ENCODE measurements at places on chromosomes 1 and 21. TPM values are rescaled to one million over a fixed set of nuclear protein-coding genes. Genes with fewer than 3 reads are reported as not detected.

DNA sequence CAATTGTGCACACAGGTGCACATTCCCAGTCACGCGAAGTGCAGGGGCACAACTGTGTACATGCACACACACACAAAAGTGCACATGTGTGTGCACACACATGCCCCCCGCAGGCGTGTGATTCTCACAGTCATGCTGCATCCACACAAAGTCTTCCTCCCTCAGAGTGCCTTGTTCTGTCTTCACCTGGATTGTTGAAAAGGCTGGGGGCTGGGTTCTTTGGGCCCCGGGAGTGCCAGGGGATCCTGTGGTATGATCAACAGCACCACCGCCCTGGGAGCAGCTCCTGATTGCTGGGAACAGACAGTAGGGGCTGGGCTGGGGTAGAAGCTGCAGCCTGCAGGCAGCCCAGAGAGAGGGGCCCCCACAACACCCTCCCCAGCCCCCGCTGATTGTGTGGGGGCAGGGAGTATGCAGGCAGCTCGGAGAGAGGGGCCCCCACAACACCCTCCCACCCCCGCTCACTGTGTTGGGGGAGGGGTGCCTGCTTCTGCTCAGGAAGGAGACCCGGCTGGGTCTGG is 3.4 kb downstream of the COL18A1 start:
- no peak for DNase-seq

DNA sequence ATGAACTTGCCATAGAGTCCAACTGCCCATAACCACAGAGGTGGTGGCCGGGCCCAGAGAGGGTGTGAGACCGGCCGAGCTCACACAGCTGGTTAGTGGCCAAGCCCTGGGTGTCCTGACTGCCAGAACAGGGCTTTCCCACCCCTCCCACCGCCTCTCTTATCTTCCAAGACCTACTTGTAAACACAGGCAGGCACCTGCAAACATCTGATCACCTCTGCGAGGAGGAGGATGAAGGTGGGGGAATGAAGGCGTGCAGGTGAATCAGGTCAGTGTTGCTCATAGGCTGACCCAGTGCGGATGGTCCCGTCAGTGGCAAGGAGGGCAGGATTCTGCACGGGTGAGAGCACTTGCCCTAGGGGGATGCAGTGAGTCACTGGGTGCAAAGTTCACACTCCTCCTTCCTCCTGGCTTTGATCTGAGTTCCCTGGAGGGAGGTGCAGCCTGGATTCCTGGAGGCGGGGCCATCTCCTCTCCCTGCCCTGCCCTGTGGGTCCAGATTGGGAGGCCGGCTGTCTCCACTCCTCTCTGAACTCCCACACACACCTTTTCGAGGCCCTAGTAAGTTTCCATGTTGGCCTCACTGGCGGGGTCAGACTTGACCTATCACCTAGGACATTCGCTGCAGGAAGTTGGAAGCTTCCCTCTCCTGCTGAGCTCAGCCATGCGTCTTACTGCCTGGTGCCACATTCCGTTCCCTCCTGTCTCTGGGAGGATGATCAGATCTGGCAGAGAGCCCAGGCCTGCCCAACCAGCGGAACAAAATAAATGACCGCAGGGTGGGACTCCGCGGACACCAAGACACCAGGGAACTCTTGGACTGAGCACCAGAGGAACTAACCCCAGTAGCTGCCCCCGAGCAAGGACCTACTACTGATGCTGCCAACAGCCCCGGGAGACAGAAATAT is 7.3 kb downstream of the UQCRHL start:
- peak; percentile 50 for DNase-seq

GRCh38 chr1:207849646-207850045 is 61.3 kb downstream of the CD34 start:
- no peak for DNase-seq

AMY1C gene
- not detected for total RNA-seq

- DNase-seq, result no peak
These were observed 170.3 kb downstream of the VPS13D start for GRCh38 chr1:12400027-12400693.

- no peak for DNase-seq
These were observed 127.6 kb upstream of the LMO4 start for GRCh38 chr1:87200875-87201638.

GRCh38 chr1:112712191-112712590 is 2.9 kb downstream of the PPM1J start:
- no peak for DNase-seq

GRCh38 chr21:35571910-35572309 is 488.4 kb downstream of the SETD4 start:
- no peak for DNase-seq

- no peak for DNase-seq
These were observed 57.7 kb downstream of the ATG4C start for GRCh38 chr1:62841587-62842169.

SPATA1 gene
- 0.31 TPM for total RNA-seq

DNA sequence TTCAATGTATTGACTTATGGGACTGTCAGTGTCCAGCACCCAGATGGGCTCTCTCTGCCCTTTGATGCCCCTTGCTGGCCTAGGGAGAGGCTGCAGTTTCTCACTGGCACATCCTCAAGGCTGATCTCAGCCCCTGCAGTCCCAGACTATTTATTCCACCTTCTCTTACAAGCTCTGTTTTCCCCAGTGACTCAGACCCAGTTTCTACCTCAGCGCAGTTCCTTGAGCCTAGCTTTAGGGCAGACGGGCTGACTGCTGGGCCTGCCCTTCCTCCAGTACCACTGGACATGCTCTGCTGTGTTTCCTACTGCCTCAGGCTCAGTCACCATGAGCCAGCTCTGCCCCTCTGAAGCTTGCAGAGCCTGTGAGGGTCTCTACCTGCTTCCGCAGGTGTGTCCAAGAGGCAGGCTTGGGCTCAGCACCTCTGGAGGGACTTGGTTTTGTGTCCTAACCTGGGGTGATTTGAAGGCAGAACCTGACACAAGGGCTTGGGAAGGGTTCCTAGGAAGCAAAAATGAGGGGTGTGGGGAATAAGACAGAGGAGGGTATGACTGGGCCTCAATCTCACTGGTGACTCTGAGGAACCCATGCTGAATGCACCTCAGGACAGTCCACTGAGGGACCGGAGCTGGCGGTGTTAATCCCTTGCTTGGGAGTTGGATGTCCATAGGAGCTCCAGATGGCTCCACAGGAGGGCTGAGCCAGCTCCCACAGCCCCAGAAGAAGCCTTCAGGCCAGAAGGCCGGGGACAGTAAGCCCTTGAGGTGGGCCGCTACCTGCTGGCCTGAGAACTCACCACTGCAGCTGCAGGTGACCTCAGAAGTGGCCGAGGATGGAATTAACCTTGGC is 689.9 kb downstream of the MATN1 start:
- DNase-seq, result no peak

GRCh38 chr21:45289655-45290515 is 2.2 kb upstream of the POFUT2 start:
- no peak for DNase-seq

GRCh38 chr21:15250384-15250783 is 185.6 kb upstream of the NRIP1 start:
- no peak for DNase-seq

- no peak for DNase-seq
These were observed 55.2 kb downstream of the UBR4 start for GRCh38 chr1:19154876-19155275.

Data from omental fat pad (tissue), 4 donors.